ENCODE measurements at places on chromosomes 6 and 20.

- no peak for DNase-seq
These were observed 126.2 kb upstream of the EYA4 start for GRCh38 chr6:133114973-133115372.

GRCh38 chr6:110990840-110991576, 9.2 kb downstream of the RPF2 start:
- DNase-seq: no peak

- DNase-seq: no peak
These were observed 495.0 kb upstream of the NRSN1 start for GRCh38 chr6:23630726-23631635.

DNA sequence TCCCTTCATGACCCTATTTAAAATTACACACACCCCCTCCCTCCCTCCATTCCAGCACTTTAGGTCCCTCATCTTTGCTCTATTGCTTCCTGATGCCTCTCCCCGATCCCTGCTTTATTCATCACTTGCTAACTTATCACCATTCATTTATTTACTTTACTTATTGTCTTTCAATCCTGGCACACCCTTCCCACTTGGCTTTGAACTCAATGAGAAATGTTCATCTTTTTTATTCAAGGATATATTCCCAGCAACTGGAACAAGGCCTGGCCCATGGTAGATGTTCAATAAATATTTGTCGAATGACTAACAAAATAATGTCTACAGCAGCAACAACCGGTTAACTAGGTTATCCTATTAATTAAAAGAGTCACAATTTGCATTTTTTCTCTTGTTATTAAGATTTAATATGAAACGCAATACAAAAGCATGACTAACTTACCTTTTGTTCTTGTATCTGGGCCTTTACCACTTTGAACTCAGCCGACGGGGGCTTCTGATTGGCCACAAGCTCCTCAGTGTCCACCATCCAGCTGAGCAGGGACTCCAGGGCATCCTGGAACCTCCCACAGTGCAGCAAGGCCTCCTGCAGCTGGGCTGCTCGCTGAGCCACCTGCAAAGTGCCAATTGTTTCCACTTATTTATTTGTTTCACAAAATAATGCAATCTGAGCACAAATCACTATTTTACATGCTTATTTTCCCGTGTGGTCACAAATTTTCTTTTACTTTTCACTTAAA, 107.8 kb downstream of the DST start:
- DNase-seq: no peak

DNA sequence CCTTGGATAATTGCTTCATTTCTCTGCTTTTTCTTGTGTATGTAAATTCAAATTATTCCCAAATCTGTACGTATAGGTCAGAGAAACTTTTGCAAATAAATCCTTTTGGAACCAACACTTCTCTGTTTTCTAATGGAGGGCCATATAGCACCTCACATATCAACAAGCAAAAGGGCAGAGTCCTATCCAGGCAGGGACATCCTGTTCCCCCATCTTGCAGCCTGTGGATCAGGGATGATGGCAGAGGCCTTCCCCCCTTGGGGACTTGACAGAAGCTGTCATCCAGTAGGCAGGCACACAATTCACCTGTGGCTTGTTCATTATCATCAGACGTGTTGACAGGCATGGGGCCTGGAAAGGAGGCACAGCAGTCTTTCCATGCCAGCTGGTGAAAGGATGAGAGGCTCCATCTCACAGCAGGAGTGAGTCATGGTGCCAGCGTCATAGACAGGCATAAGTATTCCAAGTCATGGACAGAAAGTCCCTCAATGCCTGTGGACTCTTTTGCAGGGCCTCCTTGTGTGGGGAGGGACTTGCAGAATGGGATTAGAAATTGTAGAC, 31.8 kb upstream of the PLEKHG1 start:
- DNase-seq: no peak

GRCh38 chr6:18055714-18056382, 66.6 kb downstream of the NHLRC1 start:
- DNase-seq: no peak

GRCh38 chr6:147651249-147652063, 143.0 kb downstream of the SAMD5 start:
- DNase-seq: no peak

- DNase-seq: no peak
These were observed 158.2 kb downstream of the ZFAND3 start for GRCh38 chr6:37977715-37978114.

DNA sequence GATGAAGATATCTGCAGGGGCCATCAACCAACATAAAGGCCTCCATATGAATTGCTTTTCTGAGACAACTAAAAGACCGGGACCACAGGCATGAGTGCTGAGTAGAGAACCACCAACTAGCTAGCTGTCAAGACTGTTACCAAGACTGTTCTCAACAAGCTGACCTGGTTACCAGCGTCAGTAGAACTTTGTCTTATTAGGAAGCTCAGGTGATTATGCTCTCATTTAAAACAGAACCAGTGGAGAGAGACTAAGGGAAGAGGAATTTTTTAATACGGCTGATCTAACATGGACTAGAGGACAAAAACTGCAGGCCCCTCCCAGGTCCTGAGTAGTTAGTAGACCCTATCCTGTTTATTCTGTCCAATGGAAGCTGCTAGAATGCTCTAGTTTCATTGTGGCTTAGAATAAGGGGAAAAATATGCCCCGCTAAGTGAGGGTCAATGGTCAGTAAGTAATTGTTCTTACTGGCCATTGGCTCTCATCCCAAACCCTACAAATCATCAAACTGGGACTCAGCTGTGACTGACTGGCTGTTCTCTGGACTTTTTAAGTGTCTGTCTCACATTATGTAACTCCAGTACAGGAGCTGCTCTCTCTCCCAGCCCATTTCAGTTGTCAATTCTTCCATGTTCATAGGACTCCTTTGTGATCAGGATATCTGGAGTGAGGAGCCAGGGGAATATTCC, 3.8 kb upstream of the DYNLRB1 start:
- DNase-seq: no peak

DNA sequence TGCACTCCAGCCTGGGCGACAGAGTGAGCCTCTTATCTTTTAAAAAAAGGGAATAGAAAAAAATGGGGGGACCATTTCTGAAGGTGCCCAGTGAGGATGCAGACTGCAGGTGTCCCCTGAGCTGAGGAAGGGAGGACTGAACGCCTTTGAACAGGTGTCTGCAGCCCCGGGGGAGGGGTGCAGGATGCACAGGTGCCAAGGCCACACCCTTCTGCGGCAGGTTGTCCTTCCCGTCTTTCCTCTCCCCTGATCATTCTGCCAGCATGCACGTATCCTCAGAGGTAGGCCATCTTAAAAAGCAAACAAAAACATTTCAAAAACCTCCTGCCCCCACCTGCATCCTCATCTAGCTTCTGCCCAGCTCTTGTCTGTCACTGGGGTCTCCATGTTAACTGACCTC, 101.3 kb downstream of the MTHFD1L start:
- no peak for DNase-seq

DNA sequence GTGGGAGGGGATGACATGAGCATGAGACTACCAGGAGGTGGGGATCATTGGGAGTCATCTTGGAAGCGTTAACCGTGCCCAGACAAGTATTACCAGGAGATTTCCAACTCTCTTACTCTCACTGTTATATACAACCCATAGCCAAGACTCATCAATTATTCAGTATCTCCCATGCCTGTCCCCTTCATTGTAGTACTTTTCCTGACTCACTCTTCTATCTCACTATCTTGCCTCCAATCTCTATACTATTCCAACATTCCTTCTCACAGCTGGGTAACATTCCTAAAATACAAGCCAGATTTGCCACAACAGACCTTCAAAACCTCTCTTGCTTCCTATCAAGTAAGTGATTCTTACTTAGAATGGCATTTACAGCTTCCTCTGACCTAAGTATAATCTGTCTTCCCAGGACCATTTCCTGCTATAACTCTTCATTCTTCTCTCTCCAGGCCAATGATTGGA, 226.3 kb upstream of the SMLR1 start:
- no peak for DNase-seq

GRCh38 chr6:87675004-87675681, 26.9 kb downstream of the AKIRIN2 start:
- DNase-seq: no peak

DNA sequence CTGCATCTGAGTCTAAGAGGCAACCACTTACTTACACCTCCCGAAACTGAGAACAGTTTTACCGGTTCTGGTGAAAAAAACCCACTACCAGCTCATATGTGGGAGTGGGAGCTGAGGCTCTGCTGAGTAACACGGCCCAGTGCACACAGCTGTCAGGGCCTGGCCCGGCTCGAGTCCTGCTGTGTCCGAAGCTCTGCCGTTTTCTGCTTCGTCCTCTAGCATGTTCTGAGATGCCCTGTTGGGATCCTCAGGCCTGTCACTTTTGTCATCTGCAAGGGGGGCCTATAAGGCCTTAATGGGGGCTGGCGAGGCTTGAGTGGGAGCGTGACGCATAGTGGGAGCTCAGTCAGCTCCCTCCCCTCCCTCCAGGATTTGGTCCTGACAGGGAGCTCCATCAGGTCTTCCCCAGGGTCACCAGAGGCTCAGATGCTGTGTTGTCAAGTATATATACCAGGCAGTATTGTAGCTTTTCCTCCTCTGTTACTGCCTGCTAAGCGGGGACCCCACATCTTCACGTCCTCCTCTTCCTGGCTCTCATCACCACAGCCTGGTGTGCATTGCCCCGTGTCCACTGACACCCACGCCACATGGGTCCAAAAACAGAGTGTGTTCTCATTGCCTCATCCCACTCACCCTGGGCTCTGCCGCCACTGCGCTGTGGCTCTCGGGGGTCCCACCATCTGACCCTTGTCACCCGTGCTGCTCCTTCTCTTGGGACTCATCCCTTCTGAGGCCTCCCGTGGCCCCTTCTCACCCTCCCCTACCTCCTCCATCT, 45.2 kb upstream of the FANCE start:
- DNase-seq: no peak

- DNase-seq: peak; percentile 9
These were observed 1.4 kb upstream of the PTPRA start for GRCh38 chr20:2871661-2872458.

GRCh38 chr6:341914-342831, 49.4 kb upstream of the IRF4 start:
- no peak for DNase-seq

DNA sequence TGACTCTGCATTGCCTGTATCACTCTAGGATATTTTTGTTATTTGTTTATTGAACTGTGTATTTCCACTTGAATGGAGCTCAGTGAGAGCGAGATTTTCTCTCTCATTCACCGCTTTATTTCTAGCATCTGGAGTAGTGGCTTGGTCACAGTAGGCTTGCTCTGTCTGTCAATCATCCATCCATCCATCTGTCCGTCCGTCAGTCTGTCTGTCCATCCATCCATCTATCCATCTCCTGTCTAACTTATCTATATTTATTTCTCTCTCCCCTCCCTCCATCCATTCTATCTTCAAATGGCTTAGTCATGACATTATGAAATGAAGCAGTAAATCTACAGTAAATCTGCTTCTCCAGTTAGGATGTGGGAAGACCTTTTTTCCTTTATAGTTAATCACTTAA, 94.6 kb downstream of the TIAM2 start:
- DNase-seq: no peak

DNA sequence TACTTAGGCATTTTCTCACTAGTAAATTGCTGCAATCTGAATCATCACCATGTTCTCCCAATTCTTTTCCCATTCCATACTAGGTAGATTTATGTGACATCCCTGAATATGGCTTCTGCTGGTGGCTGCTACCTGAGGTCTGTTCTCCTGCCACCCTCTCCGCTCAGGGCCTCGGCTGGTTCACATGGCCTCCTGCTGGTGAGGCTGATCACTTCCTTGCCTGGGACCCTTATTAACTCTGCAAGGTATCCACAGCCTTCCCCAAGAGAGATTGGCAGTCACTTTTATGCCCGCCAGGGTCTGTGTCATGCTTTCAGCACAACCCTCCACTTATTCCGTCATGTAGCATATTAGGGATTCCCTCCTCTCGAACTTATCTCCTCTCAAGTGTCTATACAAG, 424.5 kb upstream of the FLRT3 start:
- no peak for DNase-seq

DNA sequence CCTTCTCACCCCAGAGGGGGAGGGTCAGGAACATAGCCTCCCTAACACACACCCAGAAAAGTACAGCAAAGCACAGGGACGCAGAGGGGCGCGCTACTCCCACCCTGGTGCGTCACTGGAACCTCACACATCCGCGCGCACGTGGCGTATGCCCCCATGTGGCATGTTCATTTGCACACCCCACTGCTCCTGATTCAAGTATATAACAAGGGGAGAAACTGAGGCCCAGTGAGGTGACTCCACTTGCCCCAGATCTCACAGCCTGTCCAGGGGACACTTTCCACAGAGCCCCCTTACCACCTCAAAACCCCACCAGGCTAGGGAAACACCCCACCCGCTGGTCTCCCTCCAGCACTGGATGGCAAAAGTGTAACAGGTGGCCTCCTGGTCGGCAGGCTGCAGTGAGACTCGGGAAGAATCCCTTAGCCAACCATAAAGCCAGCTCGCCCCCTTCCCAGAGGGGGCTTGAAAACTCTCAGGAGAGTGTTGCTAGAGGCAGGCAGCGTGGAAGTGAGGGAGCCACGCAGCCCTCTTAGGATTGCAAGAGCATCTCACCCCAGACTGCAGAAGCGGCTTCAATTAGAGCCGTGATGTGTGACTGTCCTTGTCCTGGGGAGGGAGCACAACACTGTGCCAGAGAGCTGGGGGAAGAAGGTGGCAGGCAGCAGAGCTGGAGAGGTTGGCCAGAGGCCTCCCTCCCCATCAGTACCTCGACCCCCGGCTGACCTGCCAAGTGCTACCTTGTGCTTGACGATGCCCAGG, at the start of gene GRM4:
Gene GRM4, minus strand, starts transcription at position 67 of the 762 bp plus-strand sequence. CDS start 12,591 bp downstream, outside the sequence.
- DNase-seq: no peak

- DNase-seq: no peak
These were observed 139.1 kb upstream of the ARG1 start for GRCh38 chr6:131433927-131434326.

DNA sequence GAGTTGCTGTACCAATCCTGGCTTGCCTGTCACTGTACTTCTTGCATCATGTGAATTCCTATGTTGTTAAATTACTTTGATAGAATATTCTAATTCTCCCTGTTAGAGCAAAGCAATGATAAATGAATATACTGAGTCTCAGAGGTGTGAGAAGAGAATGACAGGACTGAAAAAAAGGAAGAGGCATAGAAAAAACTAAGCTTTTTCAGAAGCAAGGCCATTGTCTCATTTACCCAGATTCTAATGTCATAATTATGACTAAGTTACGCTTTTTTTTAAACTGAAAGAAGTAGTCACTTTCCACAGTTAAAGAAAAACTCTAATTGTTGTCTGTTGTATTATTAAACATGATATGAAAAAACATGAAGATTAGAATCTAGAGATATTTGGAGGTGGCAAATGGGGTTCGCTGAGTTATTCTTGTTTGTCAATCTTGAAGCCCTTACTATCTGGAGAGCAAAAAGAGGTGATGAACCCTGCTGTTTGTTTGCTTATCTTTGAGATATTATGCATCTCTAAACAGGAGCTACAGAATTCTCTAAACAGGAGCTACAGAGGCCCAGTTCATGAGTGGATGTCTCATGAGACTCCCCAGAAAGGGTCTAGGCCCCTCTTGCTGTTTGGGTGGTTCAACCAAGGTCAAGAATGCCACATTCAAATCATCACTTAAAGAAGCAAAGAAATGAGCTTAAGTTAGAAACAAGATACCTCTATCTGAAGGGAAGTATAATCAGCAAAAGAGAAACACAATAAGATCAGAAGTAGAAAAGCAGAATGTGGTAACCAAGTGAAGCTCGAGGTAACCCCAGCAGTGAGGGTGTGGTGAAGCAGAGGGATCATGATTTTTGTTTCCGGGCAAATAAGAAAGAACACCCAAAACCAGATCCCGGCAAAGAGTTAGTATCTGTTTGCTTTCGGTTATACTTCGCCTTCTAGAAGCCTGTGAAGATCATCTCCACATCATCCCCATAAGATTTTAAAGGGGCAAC, 33.3 kb upstream of the THEMIS start:
- DNase-seq: no peak

- DNase-seq: no peak
These were observed 59.8 kb downstream of the DOP1A start for GRCh38 chr6:83127258-83127657.

Data from stimulated activated CD8-positive, alpha-beta memory T cell treated with anti-CD3 and anti-CD28 coated beads, Interleukin-4, amount 100 ng/mL, for 4 hours (primary cell).